ENCODE measurements at places on chromosomes 12 and 14.

DNA sequence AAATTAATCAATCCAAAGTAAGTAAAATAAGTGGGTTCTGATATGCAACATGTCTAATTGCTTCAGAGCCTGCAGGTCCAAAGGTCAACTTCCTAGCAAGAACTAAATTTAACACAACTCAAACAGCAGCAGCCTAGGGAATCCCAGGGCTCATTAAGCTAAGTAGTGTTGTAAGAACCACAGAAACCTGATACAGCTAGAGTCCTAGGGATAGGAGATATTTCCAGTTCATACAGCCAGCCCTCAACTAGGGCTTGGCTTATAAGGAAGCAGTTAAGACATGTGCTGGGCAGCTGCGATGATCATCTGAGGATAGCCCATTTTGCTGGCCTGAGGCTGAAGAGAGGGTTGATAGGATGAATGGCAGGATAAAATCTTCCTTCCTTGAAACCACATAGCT, at the start of gene OR4Q3:
Gene OR4Q3, plus strand, starts transcription at position 316 of the 400 bp plus-strand sequence.
- no peak for DNase-seq

DNA sequence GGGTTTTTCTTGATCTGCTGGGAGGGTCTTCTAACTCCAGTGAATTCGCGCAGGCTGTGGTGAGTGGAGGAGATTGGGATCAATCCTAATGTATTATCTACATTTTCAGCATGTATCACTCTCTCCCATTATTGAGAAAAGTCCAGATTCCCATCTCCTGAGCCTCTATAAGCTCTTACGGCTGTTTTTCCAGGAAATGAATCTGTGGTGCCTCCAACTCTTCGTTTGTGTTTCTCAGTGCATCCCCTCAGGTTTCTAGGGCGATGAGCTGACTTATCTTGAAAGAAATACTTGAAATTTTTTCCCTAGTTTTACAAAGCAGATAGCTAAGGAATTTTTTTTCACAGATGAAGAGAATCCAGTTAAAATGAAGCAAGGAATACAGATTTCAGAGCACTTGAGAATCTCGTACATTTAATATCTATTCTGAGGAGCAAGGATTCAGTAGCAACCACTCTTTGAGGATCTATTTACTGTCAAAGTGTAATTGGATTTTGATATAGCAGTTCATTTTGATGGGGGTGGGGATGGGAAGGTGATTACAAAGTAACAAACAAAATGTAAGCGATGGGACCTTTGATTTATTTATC, 138.7 kb downstream of the BRMS1L start:
- no peak for DNase-seq

DNA sequence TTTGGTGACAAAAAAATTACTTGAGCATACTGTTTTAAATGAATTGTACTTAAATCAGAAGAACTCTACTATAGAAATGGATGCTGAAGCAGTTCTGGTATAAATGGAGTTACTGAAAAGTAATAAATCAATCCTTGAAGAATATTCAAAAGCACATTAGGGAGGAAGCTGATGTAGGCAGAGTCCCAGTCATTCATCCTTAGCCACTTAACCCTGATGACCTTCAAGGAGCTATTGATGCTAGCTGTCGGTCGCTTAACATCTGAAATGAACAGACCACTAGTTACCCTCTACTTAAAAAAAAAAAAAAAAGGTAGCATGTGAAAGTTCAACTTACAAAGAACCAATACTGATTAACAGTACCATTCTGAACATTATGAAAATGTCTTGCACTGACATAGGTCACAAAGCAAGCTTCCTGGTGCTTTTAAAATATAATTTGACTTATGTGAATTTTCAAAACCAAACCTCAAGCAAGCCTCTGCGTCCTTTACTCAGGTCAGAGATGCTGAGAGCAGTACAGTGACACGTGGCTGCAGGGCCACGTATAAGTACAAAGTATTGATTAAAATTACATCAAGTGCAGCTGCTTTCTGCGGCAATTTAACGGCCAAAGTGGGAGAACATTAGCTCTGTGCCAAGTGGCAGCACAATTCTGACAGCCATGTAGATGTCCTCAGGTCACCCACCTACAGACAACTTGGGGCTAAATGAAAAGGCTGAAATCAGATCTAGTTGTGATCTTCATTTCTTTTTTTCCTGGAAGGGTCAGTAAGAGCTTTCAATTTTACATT, 18.1 kb downstream of the PPM1H start:
- DNase-seq = no peak

DNA sequence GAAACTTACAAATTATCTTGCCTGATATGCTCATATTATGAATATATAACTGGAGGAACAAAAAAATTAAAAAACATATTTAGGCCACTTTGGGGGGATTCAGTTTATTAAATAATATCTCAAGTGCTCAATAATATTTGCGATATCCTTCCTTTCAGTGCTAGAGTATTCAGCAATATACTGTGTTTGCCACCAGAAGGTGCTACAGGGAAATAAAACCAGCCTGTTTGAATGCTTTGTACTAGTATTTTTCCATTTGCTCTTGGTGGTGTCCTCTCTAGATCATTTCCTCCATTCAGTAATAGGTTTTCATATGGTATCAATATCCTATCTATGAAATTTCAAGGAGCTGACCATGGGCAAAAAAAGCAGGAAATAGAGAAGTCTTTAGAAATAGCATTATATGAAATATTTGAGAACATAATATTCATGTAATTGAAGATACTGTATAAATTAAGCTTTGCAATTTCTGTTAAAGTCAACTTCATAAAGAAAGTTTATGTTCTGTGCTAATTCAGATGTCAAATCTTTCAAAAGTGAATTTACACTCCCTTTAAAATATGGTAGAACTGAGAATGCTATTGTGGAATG, 106.2 kb upstream of the NAV3 start:
- peak; percentile 1 for DNase-seq

- DNase-seq = no peak
These were observed 250.2 kb upstream of the OR4E1 start for GRCh38 chr14:21923820-21924219.

DNA sequence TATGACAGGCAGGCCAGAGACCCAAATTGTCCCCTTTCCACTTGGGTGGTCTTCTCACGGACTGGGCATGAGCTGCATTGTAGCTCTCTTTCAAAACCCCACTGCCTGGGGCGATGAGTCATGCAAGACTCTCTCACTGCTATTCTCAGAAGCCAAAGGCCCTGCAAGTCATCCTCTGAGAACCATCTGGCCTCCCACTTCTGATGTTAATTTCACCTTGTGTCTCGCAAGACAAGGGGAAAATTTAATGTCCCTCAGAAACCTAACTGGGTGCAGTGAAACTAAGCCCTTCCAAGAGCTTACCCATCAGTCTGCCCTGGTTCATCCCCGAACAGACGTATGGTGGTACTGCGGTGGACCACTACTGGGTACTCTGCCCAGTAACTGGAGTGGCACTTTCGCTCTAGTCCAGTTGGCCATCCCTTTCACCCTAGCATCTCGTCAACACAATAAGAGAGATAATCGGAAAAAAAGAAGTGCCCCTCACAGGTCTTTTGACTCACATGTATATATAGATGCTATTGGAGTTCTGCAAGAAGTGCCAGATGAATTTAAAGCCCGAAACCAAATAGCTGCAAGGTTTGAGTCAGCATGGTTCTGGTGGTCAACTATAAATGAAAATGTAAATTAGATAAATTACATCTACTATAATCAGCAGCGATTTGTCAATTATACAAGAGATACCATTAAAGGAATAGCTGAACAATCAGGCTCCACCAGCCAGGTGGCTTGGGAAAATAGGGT, 31.3 kb upstream of the LALBA start:
- no peak for DNase-seq

DNA sequence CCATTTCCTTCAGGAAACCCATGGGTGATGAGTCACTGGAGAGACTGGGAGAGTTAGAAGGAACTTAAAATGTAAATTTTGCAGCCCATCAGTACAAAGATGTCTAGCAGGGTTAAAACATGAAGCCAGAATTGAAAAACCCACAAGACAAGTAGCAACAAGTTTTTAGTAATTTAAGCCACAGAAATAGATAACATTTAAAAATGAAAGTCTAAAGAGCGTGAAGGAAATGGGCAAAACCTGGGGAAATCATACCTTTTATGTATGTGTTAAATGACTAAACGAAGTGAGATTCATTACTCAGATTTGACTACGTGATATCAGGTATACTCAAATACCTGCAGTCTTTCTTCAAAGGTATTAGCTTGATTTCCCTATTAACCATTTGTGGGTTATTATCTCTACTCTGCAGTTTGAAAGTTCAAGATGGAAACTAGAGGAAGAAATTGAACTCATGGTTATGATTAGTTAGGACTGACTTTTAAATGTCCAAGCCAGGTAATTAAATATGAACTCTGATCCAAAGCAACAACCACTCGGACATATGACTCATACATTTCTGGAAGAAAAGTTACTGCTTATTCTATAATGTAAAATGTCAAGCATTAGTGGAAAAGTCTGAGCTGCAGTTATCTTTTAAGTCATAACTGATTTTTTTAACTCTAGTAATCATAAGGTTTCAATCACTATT, 84.1 kb downstream of the ITPR2 start:
- DNase-seq = no peak

GRCh38 chr12:27806259-27806658, 26.2 kb upstream of the MANSC4 start:
- peak; percentile 34 for DNase-seq

- no peak for DNase-seq
These were observed 37.3 kb upstream of the EML1 start for GRCh38 chr14:99755629-99756603.

GRCh38 chr12:93299262-93299846, 78.4 kb upstream of the NUDT4 start:
- DNase-seq = no peak

DNA sequence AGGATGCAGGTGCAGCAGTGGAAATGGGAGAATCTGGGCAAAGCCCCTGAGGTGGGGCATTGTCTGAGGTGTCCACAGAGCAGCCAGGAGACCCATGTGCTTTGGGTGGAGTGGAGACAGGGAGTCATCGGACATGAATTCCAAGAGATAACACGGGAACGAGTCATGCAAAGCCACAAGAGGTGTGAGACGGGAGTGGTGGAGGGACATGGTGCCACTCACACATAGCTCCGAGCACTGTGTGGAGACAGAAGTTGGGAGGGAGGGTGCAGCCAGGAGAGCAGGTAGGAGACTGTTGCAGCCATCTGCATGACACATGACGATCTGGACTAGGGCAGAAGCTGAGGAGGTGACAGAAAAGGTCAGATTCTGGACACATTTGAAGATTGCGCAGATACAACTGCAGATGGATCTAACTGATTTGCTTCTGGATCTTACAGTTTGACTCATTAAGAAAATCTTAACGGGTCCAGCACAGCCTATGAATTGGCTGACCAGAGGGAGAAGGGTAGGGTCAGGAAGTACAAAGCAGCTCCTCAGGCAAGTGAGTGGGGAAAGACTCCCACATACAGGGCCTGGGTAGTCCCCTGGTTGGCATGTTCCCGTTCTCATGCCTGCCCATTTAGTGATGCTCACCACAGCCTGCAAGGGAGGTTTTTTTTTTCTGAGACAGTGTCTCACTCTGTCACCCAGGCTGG, 379.8 kb downstream of the FUT8 start:
- DNase-seq = no peak

- DNase-seq = no peak
These were observed 18.6 kb upstream of the COL2A1 start for GRCh38 chr12:48022676-48023385.
